ENCODE measurements at places on chromosomes 2 and 18.
A peak's percentile ranks its signal among the peaks of the same experiment; 100 is the strongest.

DNA sequence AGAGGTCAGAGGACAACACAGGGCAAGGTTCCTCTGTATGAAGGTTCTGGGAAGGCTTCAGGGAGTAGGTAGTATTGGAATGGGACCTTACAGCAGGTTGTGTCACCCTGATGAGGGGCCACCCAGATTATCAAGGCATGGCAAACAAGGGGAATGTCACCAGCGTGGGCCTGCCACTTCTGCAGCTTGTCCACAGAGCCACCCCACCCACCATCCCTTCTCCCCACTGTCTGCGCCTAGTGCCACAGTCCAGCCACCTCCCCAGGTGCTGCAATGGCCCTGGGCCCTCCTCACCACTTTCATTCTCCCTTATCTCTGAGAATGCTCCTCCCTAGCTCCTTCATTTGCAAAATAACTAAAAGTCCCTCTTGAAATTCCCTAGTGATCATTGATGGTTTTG, 170.3 kb downstream of the TTC32 start:
- DNase-seq: no peak

DNA sequence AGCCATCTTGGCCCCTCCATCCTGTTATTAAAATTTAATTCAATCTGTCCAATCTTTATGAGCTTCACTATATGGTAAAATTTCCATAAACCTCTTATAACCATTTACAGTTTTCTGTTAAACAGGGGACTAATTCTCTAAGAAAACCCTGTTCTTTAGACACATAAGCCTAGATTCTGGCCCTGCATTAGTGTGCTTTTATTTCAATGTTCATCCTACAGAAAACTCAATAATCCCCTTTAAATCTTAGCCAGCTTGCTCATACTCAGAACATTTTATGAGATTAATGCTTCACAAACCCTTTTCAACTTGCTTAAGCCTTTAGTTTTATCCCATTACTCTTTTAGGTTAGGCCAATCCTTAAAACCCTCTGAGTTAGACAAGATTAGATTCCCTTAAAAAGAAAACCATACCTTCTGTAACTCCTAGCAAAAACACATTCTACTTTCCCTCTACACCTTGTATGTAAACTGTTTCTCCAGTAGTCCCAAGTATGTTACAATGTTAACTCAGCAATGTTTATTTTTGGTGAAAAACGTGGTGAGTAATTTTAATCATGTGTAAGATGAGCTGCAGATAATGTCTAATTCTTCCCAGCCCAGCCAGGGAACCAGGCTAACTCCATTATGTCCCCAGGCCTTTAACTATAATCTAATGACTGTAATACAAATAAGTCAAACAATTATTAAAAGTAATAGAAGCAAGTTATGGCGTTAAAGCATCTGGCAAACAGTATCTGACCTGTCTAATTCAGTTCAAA, 1953.4 kb upstream of the LRRTM1 start:
- DNase-seq: no peak

DNA sequence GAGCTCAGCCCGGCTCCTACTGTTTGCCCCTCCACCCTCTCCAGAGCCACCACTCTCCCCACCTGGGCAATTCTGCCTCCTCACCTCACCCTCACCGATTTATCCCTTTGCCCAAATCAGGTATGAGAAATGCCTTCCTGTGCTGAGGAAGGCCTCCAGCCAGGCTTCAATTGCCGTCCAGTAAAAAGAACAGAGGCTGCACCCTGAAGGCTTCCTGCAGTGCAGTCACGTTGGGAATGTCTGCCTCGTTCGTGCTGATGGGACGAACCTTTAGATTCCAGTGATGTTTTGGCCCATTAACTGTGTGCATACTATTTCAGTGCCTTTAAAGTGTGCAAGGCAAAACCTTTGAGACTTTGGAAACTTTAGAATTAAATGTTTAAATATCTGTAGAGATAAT, 34.2 kb downstream of the ATP6V1C2 start:
- no peak for DNase-seq

GRCh38 chr2:120722246-120722567, 13.5 kb upstream of the GLI2 start:
- no peak for DNase-seq

DNA sequence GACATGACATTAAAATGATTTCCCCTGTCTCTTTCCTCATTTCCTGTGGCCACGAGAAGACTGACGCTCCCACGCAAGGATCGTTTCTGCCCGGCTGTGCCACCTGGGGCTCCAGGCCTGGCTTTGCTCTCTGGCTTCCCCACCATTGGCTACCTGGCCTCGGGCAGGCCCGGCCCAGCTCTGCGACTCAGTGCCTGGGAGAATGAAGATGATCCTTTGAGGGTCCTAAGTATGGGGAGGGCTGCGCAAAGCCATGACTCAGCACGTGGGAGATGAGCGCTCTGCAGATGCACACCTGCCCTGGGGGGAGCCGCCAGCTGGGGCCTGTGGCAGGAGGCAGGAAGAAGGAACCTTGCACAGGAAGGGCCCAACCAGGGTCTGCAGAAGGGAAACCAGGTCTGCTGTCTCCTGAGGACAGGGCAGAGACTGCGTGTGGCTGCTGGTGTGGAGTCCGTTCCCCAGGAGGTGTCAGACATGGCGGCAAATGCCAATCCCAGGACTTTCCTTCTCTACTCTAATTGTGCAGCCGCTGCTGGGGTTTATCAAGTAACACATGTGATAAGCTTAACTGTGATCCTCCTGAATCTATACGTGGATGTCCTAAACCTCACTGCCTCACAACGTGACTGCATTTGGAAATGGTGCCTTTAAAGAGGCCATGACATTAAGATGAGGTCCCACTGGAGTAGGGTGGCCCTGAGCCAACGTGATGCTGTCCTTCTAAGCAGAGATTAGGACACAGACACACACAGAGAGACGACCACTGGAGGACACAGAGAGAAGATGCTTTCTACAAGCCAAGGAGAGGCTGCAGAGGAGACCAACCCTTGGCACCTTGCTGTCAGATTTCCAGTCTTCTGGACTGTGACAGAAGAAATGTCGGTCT, 32.9 kb downstream of the MBP start:
- DNase-seq: peak; percentile 13

DNA sequence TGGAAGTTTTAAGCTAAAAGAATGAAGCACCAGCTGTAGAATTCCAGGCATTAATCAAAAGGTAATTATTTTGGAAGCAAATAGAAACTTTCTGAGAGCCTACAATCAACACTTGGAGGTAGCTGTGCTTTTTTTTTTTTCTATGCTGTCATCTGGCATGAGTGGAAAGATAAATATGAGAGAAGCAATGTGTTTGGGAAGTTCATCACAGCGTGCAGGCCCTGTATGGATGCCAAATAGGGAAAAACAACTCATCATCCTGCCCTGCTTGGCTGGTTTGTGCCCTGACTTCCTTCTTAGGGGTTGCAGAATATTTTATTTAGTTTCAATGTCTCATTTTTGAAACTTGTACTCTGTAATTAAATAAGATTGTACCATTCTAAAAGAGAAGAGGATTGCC, 437.4 kb downstream of the PIK3C3 start:
- no peak for DNase-seq

- no peak for DNase-seq
Measured at GRCh38 chr2:62806231-62806630, 100.7 kb downstream of the EHBP1 start.

GRCh38 chr18:27008575-27008974, 143.1 kb upstream of the AQP4 start:
- no peak for DNase-seq

Measured in activated CD4-positive, CD25-positive, alpha-beta regulatory T cell (primary cell).